Ureter (tissue), 1 donor: ENCODE measurements at places on chromosomes 2 and 18. TPM values are rescaled to one million over a fixed set of nuclear protein-coding genes. Genes with fewer than 3 reads are reported as not detected.
A peak's percentile ranks its signal among the peaks of the same experiment; 100 is the strongest.

DNA sequence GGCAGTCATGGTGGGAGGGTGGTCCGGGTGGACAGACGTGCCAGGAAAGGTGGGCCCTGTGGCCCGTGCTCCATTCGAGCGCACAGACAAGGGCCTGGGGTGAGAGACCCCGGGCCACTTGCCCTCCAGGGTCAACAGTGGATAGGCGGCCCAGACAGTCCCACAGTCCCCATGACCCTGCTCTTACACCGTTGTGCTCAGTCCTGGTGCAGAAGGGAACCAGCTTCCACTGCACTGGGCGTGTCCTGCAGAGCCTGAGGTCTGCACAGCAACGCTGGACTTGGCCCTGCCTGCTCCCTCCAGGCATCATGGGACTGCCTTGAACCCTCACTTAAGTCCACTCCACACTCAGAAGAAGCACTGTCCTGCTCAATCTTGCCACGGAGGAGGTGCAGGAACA lies 52.0 kb downstream of the PXDN start:
- peak; percentile 12 for DNase-seq

Gene NMUR1
- 2.0 TPM for total RNA-seq

- no peak for DNase-seq
Observed at GRCh38 chr2:85770786-85771409, 17.1 kb downstream of the ATOH8 start.

GRCh38 chr2:46985512-46985911 lies 69.9 kb upstream of the MCFD2 start:
- DNase-seq = no peak

GRCh38 chr2:222782201-222782730 lies 78.6 kb upstream of the ACSL3 start:
- no peak for DNase-seq

GRCh38 chr2:6578416-6578815 lies 287.3 kb downstream of the CMPK2 start:
- DNase-seq = no peak

DNA sequence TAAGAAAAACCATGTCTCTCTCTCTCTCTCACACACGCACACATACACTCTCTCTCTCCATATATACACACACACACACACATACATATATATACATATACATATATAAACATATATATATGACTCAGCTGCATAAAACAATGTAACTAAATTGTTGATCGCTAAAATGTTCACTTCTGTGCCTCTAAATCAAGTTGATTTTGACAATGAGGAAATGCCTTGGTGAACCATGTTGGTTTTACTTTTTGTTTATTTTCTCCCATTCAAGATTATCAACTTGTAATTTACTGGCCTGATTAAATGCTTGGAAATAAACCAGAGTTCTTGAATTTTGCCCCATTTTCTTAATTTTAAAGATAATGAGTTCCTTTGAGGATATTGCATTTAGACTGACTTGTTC lies 500.4 kb downstream of the PARD3B start:
- no peak for DNase-seq

GRCh38 chr2:168663993-168664392 lies 138.4 kb upstream of the NOSTRIN start:
- no peak for DNase-seq

GRCh38 chr2:62032096-62032495 lies 126.6 kb downstream of the COMMD1 start:
- no peak for DNase-seq

- no peak for DNase-seq
Observed at GRCh38 chr18:56309104-56309503, 329.3 kb downstream of the TXNL1 start.

DNA sequence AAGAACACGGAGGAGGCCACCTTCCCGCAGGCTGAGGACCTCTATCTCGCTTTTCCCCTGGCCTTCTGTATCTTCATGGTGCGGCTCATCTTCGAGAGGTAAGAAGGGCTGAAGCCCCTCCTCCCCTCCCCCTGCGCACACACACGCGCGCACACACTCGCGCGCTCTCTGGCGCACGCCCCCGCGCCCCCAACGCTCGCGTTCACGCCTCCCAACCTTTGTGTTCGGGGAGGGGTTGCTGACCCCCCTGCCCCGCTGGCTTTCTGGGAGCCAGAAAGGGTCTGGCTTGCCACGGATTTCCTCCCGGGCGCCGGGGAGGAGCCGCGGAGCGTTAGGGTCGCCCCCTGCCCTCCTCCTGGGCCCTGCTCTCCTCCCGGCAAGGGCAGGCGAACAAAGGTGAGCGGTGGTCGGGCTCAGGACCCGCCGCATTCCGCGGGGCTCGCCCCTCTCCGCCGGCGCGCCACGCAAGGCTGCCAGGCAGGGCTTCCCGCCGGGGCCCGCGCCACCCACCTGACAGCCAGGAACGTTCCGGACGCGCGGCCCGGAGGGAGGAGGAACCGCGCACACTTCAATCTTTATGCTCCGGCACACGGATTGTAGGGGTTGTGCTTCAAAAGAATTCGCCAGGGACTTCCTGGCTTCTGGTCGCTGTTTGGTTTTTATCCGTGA lies 583 bp downstream of the CERS6 start:
- no peak for DNase-seq

GRCh38 chr2:26202981-26203490 lies 30.1 kb downstream of the GAREM2 start:
- DNase-seq = no peak

Gene CHRNA1
- total RNA-seq = 0.34 TPM

- DNase-seq = no peak
Observed at GRCh38 chr2:6214471-6214870, 522.3 kb downstream of the SOX11 start.

DNA sequence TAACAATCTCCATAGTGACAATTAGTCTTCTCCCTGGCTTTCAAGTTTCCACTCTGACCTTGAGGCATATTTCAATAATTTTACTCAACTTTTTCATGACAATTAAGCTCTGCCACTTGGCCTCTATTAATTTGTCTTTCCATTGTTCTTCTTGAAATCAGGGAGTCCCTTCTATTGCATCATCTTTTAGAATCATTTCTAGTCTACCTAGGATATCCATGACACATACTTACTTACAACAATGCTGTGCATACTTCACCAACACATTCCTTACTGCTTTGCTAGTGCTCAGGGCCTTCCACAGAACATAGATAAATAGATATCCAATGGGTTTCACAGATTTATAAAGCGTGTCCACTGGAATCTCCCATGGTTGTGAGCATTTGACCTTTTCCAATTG lies 331.5 kb upstream of the LRP1B start:
- DNase-seq = no peak

Gene ANKRD30B
- not detected for total RNA-seq
